Adipocyte (in vitro differentiated cells): ENCODE measurements at places on chromosomes 6 and 20.

DNA sequence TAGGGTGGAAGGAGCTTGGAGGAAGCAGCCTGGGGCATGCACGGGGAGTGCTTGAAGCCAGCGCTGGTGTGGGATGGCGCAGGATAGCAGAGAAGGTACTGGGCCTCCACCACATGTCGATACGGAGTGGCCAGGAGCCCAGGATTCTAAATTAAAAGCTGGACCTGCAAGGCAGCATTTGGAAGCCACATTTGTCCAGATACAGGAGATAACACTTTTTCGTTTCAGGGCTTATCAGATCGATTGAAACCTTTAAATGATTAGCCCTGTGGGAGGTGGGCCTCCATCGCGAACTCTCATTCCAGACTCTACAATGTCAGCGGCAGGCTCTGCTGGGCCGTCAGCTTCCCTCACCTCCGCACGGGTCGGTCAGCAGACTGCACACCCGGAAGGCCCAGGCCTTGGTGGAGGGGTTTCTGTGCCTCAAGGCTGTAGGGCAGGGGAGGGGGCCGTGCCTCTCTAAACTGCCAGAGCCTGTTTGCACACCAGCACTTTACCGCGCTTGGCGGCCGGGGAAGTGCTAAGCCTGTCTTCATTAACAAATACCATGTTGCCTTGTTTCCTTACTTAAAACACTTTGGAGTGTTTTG, 17.9 kb downstream of the EDN3 start:
- DNase-seq: no peak

GRCh38 chr6:47258724-47259347, 50.9 kb downstream of the TNFRSF21 start:
- no peak for DNase-seq

GRCh38 chr6:158519761-158520160, 40.1 kb upstream of the TMEM181 start:
- no peak for DNase-seq

DNA sequence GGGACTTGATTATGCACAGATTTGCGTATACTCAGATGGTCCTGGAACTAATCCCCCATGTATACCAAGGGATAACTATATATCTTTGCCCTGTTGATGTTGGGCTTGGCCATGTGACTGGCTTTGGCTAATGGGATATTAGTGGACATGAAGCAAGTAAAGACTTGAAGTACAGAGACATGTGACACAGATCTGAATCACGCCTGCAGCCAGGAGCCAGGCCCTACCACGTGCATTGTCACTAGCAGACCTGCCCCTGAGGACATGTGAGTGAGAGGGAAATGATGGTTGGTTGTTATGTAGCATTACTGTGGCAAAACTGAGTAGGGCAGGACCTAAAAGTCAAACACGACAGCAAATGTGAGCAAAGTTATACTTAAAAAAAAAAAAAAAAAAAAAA, 155.7 kb downstream of the AKAP7 start:
- no peak for DNase-seq

DNA sequence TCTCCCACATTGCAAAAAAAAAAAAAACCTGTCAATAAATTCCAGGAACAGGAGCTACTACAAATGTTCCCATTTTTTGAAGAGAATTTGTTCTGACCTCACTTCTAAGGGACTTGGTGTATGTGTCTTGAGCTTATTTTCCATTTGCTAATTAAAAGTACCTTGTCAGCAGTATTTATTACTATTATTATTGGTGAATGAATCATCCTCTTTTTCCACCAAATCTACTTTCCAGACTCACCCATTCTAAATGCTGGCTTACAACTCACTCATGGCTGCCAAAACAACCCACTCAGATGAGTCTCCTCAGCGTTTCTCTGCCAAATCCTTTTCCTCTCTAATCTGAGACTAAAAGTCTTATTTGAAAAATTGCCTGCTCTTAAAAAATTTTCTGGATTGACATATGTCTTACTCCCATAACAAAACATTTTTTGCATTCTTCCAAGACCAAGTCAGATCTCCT, 33.2 kb upstream of the TASP1 start:
- DNase-seq: peak; percentile 37

DNA sequence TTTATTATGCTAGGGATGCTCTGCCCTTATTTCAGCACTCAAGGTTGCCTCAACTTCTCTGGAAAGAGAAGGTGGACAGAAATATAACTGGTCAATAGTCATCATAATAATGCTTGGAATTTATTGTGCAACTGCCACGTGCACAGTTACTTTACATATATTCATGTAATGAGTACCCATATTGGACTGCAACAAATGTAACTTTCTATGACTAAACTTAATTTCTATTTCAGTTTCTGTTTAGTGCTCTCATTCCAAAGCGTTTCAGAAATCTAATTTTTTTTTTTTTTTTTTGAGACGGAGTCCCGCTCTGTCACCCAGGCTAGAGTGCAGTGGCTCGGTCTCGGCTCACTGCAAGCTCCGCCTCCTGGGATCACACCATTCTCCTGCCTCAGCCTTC, 28.3 kb upstream of the CD83 start:
- no peak for DNase-seq

- no peak for DNase-seq
Observed at GRCh38 chr6:24876499-24877465, 59.0 kb downstream of the RIPOR2 start.

DNA sequence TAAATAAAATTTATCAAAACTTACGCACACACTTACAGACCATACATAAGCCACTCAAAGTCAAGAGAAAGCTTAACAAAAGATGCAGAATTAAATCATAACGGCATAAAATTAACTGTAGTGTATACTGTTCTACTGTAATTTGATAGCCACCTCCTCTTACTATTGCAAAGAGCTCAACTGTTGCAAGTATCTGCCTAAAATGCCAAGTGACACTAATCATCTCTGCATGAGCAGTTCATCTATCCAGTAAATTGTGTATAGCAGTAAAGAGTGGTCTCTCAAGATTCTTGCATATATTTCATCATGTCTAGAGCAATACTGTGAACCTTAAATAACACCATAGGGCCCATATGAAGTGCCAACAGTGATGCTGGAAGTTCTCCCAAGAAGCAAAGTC, 12.3 kb downstream of the OR2H2 start:
- peak; percentile 14 for DNase-seq

GRCh38 chr6:4665489-4666417, 110.5 kb upstream of the CDYL start:
- DNase-seq: peak; percentile 46

- DNase-seq: peak; percentile 33
Observed at GRCh38 chr6:127914240-127914639, 13.4 kb upstream of the THEMIS start.

- peak; percentile 36 for DNase-seq
Observed at GRCh38 chr6:141598487-141598886, 534.2 kb upstream of the GJE1 start.
